GM19239 (cell line): ENCODE measurements at places on chromosomes 6 and 20.

DNA sequence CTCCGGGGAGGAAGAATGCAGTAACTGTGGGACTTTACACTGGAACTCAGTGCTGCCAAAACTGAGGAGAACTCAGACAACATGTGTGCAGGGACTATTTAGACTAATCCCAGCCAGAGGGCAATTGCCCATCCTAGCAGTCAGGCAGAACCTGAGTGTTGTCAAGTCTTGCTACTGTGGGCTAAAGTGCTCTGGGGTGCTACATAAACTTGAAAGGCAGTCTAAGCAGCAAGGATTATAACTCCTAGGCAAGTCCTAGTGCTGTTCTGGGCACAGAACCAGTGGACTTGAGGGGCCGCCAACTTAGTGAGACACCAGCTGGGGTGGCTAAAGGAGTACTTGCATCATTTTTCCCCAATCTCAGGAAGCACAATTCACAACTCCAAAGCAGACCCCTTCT lies 363.8 kb upstream of the PTCHD4 start:
- DNase-seq = no peak

- no peak for DNase-seq
Observed at GRCh38 chr20:39076958-39077357, 114.8 kb downstream of the DHX35 start.

DNA sequence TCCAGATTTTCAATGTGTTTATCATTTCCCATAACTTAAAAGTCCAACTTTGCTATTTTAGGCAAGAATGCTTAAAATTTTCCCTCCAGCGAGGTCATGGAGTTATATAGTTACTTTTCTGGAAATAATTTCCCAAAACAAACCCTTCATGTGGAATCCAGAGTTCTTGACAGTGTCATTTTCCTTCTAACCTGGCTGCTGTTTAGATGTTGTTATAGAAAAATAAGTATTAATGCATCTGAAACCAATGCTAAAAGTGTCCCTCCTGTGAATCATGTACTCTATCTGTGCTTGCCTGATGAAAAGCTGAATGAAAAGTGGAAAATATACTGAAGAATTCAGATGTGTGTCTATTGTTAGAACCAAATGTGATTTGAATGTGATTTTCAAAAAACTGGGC lies 245.3 kb upstream of the HSF2 start:
- DNase-seq = no peak

DNA sequence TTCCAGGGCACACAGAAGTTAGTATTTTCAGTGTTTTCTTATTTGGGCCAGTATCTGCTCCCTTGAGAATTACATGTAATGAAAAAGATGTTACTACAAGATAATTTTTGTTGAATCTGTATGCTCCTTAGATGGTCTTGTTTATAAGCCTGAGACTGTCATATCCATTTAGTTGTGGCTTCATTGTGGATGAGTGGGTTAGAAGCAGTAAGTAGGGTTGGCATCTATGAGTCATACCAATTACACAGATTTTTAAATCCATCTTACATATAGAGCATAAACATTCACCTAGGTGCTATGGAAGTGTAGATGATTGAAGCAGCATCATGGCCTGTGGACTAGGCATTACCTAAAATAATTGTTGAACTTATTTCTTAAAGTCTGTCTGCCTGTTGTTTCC lies 13.5 kb upstream of the BAG2 start:
- no peak for DNase-seq

DNA sequence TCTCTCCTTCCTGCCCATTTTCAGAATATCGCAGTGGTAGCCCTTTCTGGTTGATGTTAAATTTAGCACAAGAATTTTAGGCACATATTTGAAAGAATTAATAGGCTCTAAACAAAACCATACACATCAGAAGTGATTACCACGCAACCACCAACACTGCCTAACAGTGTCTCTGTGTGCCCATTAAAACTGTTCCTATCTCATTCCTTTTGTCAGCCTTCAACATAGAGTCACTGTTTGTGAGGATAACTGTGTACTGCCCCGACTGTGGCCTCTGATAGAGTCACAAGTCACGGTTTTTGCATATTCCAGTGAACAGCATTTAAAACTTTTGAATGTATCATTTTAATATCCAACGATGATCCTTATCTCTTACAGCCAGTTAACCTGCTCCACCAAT lies 116.8 kb upstream of the TNFAIP3 start:
- no peak for DNase-seq

DNA sequence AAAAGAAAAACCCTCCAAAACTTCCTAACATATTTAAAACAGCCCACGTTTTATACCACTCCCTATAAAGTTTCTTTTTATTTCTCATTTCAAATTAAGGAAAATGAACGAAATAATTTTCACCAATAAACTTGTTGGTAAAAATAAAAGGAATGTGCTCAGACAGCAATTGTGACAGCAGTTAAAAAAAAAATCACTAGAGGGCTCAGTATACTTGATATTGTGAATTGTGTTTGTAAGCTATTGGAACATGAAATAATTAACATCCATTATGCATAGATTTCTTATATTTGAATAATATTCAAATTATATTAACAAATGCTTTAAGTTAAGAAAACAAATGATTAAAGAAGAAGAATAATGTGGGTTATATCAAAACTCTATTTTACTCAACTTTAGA lies 105.5 kb downstream of the ASCC3 start:
- DNase-seq = no peak

DNA sequence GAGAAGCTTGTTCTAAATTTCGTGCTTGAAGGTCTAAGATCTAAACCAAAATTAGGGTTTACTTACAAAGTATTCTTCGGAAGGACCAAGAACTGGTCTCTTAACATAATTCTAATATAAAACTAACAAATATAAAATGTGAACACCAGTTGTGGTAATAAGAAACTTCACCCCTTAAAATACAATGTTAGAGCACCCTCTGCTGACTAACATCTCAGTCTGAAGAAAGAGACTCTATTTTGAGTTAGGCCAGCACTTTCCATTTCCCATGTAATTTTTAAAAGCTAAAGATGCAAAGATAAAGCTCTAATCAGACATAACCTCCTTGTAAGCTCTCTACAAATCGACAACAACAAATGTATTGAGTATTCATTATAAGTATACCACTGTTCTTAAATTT lies 24.6 kb downstream of the ATG5 start:
- DNase-seq = no peak

DNA sequence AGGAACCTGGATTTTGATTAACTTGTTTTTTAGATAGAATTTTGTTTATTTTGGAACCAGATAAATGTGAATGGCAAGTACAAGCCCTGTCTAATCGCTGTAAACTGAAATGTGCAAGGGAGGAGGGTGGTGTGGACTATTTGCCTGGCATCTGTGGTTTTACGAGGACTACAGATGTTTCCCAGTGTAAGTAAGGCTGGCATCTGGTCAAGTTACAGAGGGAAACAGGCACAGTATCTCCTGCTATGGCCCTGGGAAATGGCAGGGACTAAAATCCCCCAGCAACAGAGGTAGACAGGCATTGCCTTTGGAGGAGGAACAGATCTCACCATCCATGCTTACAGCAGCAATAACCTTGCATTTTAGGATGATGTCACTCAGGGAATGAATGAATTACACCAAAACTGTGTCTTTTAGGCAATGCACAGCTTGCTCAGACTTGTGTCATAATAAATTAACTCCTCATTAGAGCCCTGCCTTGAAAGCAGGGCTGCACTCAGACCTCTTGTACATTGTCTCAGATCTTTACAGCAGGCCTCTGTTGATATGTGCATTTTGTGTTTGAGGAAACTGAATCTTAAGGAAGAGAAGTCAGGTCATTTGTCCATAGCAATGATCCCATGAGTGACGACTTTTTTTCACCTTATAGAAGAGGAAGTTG lies 96.2 kb downstream of the TCP11 start:
- no peak for DNase-seq

DNA sequence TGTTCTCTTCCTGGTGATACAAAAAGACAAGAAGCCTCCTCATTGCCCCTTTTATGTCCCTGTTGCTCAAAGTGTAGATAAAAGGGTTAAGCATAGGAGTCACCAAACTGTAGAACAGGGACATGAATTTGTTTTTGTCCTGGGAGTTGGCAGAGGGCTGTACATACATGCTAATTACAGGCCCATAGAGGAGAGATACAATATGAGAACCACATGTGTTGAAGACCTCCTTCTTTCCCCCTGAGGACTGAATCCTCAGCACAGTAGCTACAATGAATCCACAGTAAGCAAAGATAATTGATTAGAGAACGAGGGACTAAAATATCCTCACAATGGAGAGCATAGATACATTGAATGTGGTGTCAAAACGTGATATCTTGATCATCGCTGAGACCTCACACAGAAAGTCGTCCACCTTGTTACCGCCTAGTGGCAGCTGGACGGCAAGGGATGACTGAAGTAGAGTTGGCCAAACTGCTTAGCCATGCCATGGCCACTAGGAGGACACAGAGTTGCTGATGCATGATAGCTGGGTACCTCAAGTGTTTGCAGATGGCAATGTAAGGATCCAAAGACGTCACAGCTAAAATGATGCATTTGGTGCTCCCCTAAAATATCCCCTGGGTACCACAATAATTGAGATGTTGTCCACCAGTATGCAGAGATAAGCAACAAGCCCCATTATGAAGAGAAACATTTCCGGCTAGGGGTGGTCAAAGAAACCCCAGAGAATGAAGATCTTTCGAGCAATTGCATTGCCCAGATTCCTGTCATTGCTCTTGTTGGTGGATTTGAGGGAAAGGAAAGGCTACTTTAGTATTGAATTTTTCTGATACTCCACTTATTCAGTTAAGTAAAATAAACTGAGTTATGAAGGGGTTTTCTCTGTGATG lies 15.0 kb downstream of the OR2B3 start:
- DNase-seq = peak; percentile 12
